Fibroblast of skin of left quadriceps (primary cell): ENCODE measurements at places on chromosomes 3 and 15.
A peak's percentile ranks its signal among the peaks of the same experiment; 100 is the strongest.

- no peak for DNase-seq
Measured at GRCh38 chr15:68561901-68562300, 16.9 kb upstream of the CORO2B start.

DNA sequence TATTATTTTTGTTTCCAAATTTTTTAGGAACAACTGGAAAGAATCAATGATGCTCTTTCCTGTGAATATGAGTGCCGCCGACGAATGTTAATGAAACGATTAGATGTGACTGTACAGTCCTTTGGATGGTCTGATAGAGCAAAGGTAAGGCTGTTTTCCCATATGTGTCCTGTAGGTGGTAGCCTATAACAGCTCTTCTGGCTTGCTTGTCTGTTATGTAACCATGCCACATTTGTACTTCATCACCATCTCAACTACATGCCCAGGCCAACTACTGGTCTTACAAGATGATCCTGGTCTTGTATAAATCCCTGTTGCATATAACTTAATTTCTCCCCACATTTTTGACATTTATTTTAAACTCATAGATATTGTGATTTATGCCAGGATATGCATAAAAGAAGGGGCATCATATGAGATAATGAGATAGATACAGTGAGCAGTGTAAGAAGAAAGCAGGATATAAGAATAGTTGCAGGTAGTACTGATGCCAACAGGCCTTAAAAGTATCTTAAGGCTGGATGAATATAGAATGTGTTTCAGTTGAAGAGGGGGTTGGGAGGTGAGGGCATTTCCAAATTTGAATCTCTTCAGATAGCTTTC lies 20.3 kb downstream of the FAM98B start:
- DNase-seq, result peak; percentile 46

- no peak for DNase-seq
Measured at GRCh38 chr3:105773291-105773690, 95.5 kb downstream of the CBLB start.

GRCh38 chr3:111863942-111864694 lies 5.1 kb downstream of the PHLDB2 start:
- DNase-seq, result no peak

DNA sequence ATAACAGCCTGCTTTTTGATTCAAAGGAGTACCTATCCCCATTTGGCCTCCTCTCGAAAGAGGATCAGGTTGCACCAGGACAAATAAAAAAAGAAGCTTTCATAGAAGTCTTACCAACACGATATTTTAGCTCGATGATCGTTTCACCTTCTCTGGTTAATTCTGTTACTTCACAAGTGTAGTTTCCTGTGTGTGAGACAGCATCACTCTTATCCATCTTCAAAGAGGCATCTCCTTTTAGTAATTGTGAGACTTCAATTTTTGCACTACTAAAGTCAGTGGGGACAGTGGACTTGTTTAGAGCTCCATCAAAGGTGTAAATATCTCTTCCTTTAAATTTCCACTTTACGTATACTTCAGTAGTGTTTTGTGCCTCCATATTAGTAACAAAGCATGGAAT lies 11.0 kb downstream of the CD47 start:
- no peak for DNase-seq
